HT1080 (cell line): ENCODE measurements at places on chromosomes 13 and 19. TPM values are rescaled to one million over a fixed set of nuclear protein-coding genes. Genes with fewer than 3 reads are reported as not detected.

GRCh38 chr13:97249796-97250495 is 27.8 kb downstream of the MBNL2 start:
- DNase-seq, result no peak

The ACER1 gene
- total RNA-seq, result not detected in 2 replicates

- DNase-seq, result no peak
Measured at GRCh38 chr13:93108111-93108601, 118.5 kb upstream of the GPC6 start.

- DNase-seq, result no peak
Measured at GRCh38 chr19:1514986-1515721, 2.3 kb upstream of the ADAMTSL5 start.

DNA sequence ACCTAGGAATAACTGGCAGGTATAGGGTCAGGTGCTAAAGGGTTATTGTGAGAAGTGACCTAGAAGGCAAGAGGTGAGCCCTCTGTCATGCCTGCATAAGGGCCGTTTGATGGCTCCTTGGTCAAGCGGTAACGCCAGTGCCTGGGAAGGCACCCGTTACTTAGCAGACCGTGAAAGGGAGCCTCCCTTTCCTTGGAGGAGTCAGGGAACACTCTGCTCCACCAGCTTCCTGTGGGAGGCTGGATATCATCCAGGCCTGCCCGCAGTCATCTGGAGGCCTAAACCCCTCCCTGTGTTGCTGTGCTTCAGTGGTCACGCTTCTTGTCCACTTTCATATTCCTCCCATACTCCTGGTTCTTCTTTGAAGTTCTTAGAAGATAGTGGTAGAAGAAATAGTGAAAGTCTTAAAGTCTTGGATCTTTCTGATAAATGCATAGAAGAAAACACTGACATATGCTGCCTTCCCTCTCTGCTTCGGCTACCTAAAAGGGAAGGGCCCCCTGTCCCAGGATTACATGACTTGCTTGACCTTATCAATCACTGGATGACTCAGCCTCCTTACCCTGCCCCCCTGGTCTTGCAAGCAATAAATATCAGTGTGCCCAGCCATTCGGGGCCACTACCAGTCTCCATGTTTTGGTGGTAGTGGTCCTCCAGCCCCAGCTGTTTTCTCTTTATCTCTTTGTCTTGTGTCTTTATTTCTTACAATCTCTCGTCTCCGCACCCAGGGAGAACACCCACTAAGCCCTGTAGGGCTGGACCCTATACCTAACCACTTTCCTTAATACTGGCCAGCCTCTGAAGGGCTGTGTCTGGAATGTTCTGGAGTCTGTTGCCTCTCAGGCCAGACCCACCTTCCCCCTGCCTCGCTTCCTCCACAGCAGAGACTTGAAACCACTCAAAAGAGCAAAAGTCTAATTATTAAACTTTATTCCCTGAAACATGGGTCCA is 16.1 kb upstream of the ABCC4 start:
- peak; percentile 53 for DNase-seq

The NEK3 gene
- 2.1 and 3.0 TPM in 2 replicates for total RNA-seq

DNA sequence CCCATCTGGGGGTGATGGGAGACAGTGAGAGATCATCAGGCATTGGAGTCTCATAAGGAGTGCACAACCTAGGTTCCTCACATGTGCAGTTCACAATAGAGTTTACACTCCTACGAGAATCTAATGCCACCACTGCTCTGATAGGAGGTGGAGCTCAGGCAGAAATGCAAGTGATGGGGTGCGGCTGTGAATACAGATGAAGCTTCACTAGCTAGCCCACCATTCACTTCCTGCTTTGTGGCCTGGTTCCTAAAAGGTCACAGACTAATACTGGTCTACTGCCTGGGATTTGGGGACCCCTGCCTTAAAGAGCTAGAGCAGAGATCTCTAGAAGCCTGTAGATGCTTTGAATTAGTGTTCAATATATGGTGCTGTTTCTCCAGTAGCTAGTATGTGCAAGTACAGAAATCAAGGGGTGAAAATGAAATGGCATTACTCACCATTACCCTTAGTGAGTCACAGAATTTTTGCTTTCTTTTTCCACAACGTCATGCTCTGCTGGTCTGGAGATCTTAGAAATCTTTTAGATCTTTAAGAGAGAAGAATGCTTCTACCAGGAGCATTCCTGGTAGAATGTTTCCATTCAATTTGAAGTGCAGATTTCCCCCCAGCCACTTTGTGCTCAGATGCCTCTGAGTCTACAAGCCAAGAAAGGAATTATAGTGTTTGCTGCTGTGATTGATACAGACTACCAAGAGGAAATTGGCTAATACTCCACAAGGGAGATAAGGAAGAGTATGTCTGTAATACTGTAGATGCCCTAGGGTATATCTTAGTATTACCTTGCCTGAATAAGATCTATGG is 2301.2 kb downstream of the PCDH9 start:
- DNase-seq, result peak; percentile 84

The OR7D2 gene
- not detected in 2 replicates for total RNA-seq

DNA sequence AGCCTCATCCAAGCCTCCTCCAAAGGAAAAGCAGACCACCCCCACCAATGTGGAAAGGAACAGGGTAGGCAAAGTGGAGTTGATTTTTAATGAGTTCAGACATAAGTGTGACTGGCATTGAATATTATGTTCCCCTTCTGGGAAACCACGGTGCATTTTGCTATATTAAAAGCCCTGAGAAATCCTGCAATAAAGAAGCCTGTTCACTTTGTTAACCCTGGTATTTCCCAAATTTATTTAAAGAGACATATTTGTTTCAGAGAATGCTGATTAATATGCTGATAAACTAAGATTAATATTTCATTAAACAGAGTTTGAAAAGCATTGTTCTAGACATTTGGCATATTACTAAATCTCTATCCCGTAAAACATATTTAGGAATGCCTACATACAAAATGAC is 151.4 kb downstream of the FGF14 start:
- no peak for DNase-seq

The SIGLEC8 gene
- total RNA-seq, result not detected in 2 replicates

GRCh38 chr19:3369337-3370213 is 3.2 kb downstream of the NFIC start:
- peak; percentile 65 for DNase-seq

DNA sequence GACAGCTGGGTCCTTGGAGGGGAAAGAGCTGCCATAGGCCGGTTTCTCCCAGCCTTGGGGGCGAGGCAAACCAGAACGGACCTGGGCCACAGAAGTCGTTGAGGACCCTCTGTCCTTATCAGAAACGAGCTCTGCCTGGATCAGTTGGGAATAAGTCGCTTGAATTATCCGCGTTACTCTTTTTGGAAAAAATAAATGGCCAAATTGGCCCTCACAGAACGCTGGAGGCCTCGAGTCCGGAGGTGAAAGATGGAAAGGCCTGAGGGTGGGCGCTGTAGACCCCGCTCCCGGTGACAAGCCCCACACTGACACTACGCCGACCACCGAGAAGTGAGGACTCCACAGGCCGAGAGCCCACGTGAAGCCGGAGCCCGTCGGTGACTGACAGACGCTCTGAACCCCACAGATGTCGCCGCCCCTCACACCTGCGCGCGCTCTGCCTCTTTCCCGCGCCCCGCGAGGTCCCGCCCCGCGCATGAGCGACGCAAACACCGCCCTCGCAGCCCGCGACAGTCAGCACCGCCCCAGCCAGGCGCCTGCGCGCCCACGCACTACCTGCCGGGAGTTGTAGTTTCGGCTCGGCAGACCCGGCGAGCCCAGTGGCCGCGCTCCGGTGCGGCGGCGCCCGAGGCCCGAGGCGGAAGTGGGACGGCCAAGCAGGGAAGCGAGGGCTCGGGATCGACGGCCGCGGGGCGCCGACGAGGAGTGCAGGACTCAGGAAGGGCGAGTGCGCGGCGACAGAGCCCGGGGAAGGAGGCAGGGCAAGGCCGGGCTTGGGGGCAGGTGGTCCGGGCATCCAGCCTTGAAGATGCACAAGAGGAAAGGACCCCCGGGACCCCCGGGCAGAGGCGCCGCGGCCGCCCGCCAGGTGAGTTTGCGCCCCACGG is at the start of the genes BRME1 and CC2D1A:
Gene BRME1, minus strand, starts transcription at position 484 of the 887 bp plus-strand sequence. CDS start 1,225 bp downstream, outside the sequence.
Gene CC2D1A, plus strand, starts transcription at position 568 of the 887 bp plus-strand sequence. Its CDS starts 241 bp downstream, at position 809.
- peak; percentile 80 for DNase-seq

DNA sequence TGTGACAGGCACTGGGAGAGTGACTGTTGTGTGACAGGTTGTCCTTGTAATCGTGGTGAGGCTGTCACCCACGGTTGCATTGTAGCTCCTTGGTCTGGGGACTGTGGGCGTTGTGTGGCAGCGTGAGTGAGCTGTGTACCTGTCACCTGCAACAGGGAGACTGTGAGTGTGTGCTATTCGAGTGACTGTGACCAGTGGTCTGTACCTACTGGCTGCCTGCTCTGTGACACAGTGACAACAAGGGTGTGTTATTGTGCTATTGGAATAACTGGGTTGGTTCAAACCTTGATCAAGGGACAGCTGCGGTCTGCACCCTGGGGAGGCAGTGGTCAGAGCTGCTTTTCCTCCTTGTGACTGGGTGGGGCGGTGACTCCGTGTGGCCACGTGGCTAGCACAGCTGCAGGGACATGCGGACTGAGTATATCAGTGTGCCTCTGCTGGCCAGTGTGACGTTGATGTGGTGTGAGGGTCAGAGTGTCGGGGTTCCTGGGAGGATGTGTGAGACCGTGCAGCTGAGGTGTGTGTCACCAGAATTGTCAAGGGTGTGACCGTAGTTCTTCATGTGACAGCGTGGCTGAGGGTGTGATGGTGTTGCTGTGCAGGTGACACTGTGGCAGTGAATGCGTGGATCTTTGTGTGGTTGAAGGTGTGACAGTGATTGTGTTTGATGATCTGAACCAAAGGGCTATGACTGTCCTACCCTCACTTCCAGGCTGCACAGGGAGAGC is 10.1 kb upstream of the NFIX start:
- peak; percentile 56 for DNase-seq

DNA sequence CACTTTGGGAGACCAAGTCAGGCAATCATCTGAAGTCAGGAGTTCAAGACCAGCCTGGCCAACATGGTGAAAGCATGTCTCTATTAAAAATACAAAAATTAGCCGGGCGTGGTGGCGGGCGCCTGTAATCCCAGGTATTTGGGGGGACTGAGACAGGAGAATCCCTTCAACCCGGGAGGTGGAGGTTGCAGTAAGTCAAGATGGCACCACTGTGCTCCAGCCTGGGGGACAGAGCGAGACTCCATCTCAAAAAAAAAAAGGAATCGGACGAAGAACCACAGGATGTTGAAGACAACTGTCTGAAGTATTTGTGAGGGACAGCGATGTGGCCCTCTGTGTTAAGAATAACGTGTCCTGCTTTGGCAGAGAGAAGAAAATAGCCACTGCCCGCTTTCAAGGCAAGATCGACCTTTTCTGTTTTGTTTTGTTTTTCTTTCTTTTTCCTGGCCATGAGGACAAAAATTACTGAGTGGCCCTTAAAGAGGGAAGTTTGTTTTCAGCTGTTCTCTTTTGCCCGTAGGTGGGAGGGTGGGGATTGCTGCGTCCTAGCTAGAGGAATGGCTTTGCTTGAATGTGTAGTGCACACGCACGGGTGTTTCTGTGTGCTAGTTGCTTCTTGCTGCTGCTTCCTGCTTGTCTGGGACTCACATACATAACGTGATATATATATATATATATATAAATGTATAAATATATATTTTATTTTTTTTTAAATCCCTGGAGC is 6.2 kb upstream of the PRKCG start:
- no peak for DNase-seq

The ZIC5 gene
- total RNA-seq, result 1.2 and 1.8 TPM in 2 replicates

The ZNF836 gene
- total RNA-seq, result 1.0 and 1.9 TPM in 2 replicates
